ENCODE measurements at places on chromosomes 1 and 21.

DNA sequence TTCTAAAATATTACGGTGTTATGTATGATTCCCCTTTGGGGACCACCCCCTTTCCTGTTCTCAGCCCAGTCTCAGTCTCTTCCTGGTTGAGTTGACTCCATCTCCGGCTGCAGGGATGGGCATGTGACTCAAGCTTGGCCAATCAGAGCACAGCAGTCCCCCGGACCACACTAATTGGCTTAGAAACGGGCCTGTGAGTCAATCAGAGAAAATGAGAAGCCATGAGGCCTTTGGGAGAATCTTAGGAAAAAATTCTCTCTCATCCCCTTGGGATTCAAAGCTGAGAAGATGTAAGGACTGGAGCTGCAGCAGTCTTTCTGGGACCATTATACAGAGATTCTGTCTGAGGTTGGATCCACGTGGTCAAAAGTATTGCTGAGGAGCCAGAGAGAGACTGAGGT, 10.7 kb upstream of the FHAD1 start:
- no peak for DNase-seq

- DNase-seq = no peak
Observed at GRCh38 chr1:153985941-153986761, at the start of gene RAB13. TSS of gene RAB13 (minus strand) at chr1:153986339. CDS start at chr1:153986236, 103 bp downstream.

GRCh38 chr1:60668585-60668984, 413.8 kb upstream of the NFIA start:
- no peak for DNase-seq

- DNase-seq = no peak
Observed at GRCh38 chr1:58786927-58787245, 3.0 kb upstream of the JUN start.

DNA sequence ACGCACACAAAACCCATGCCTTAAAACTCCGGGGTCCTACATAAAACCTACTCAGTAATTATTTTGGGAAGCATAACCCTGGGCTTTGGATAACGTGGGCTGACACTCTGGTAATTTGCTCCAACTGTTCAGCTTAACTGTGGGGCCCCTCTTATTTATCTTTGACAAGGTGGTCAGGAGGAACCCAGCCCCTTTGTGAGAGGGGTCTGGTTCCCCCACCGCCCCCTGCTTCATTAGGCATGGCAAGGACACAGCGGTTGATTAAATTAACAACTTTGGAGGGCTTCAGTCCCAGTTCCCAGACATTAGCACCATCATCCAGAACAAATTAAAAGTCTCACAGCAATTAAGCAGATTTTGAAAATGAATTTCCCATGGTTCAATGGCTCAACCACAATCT, 14.7 kb downstream of the WLS start:
- DNase-seq = no peak

- no peak for DNase-seq
Observed at GRCh38 chr1:201217146-201217545, 26.5 kb downstream of the IGFN1 start.

DNA sequence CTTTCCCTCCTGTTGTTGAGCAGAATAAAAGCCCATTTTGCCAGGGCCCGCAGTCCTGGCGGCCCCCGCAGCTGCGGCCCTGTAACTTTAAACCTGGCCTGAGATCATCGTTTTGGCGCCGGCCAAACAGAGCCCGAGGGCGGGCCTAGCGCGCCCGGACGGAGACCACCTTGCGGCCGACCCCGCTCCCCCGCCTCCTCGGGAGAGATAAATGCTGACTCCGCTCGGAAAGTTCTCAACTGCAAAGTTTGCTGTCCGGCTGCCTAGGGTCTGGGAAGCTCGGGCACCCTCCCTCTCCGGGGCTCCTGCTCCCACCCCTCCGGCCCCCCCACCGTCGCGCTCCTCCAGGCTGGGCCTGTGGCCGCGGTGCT, at the start of gene PDPN:
PDPN (plus strand) TSS at position 238 of the 371 bp plus-strand sequence. CDS start 202 bp downstream, outside the sequence.
- DNase-seq = no peak

DNA sequence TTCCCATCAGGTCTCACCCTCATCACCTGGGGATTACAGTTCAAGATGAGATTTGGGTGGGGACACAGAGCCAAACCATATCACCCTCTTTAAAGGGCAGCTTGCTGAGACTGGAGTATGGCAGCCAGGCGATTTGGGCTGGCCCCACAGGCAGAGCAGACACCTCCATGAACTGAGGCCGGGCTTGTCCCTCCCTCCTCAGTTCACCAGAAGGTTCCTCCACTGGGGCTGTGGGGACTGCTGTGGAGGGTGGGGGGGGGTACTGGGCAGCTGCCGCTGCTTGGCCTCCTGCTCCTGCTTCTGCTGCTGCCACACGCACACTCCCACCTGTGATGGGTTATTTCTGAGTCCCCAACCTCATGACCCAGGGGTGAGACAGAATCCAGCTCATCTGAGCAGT, 53.9 kb upstream of the PDE9A start:
- DNase-seq = no peak

GRCh38 chr1:149986486-149987296, 23.8 kb downstream of the OTUD7B start:
- DNase-seq = no peak

GRCh38 chr1:240739754-240740153, 127.8 kb upstream of the GREM2 start:
- DNase-seq = no peak

- no peak for DNase-seq
Observed at GRCh38 chr21:27813750-27814149, 846.9 kb upstream of the ADAMTS5 start.

GRCh38 chr1:200139661-200140250, 112.2 kb downstream of the NR5A2 start:
- DNase-seq = no peak

- DNase-seq = no peak
Observed at GRCh38 chr1:189538271-189538670, 939.4 kb downstream of the BRINP3 start.

DNA sequence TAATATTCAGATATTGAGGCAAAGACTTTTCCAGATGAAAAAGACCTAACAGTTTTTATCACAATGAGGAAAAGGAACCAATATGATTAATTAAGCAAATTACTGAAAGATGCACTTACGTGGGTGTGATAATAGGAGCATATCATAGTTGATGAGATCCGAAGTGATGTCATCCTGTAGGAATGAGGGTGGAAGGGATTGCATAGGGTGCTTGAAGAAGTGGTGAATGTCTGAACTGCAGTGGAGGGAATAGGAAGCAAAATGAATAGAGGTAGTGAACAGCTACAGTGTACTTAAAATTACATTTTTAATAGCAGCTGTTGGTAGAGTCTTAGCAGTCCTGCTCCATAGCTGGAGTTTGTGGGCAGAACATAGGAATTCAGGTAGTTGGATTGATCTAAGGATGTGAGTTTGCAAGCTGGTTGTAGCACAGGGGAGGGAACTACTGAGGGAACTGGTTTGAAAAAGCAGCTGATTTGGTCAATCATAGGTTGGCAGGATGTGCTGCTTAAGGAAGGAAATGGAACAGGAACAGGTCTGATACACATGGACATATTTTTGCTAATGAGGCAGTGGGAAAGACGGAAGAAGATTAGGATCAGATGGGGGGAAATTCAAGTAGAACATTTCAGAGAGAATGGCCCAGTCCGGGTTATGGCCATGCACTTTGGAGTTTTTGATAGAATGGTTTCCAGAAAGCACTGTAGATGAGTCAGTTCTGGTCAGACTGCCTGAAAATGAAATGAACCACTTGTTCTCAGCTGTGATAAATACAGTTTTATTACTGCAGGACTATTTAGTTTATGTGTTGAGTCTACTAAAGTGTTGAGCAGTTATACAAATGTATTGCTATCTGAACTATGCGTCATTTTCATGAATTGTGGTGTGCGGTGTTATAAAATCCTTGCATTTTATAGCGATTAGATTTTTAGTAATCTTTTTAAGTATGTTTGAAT, 155.8 kb downstream of the RYR2 start:
- DNase-seq = no peak

- DNase-seq = no peak
Observed at GRCh38 chr1:94490556-94490955, 51.0 kb downstream of the F3 start.

DNA sequence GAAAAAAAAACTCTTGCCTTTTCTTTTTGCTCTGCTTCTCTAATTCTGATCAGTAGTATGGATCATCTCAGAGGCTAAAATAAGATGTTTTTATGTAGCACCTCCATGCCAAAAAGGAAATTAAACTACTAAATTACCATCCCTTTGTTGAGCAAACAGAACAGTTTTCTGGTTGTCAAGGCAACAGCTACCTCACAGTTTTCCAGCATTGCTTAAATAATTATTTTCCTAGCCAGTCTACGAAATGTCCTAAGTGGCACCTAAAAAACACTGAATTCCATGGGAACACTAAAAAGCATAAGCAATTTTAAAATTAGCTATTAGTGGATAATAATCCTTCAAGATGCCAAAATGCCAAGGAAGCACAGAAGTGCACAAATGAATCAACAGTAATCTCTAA, 61.7 kb downstream of the ARID4B start:
- no peak for DNase-seq

DNA sequence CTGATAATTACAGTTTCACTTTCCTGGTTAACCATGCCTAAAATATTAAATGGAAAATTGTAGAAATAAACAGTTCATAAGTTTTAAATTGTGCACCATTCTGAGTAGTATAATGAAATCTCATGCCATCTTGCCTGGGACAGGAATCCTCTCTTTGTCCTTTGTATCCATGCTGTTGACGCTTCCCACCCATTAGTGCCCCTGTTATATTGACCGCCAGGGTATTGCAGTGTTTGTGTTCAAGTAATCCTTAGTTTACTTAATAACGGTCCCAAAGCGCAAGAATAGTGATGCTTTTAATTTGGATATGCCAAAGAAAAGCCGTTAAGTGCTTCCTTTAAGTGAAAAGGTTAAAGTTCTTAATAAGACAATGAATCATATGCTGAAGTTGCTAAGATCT, 41.7 kb downstream of the RPRD2 start:
- no peak for DNase-seq

GRCh38 chr1:223223091-223223995, 80.3 kb upstream of the TLR5 start:
- DNase-seq = no peak

GRCh38 chr21:46416551-46416950, 42.1 kb upstream of the DIP2A start:
- DNase-seq = no peak

DNA sequence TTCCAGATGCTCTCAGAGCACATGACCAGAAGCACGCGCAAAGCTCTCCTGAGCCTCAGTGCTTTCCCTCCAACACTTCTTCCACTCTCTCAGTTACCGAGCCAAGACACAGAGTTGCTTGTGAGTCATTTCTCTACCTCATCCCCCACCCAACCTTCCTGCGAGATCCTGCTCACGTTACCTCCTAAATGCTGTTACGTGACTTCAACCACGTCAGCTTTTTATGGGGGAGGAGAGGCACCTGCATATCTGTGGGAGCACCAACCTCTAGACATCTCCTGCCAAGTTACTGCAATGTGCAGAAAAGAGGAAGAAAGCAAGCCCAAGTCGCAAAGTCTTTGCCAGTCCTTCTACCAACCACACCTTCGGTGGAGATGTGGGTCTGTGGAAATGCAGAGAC, 27.2 kb upstream of the ERG start:
- no peak for DNase-seq

GRCh38 chr1:223269006-223269405, 95.0 kb downstream of the SUSD4 start:
- no peak for DNase-seq

DNA sequence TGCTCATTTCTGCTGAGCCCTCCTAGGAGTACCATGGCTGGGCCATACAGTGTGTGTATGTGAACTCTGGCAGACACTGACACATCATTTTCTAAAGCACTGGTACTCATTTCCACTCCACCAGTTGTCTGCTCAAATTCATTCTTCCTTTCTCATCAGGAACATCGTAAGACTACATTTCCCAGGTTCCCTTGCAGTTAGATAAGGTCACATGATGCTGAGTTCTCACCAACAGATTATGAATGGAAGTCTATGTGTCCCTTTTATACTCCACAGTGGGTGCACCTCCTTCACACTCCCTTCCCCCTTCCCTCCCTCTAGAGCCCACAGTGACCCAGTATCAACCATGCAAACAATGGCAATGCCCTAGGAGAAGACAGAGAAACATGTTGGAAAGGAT, 38.3 kb upstream of the PAX7 start:
- no peak for DNase-seq

DNA sequence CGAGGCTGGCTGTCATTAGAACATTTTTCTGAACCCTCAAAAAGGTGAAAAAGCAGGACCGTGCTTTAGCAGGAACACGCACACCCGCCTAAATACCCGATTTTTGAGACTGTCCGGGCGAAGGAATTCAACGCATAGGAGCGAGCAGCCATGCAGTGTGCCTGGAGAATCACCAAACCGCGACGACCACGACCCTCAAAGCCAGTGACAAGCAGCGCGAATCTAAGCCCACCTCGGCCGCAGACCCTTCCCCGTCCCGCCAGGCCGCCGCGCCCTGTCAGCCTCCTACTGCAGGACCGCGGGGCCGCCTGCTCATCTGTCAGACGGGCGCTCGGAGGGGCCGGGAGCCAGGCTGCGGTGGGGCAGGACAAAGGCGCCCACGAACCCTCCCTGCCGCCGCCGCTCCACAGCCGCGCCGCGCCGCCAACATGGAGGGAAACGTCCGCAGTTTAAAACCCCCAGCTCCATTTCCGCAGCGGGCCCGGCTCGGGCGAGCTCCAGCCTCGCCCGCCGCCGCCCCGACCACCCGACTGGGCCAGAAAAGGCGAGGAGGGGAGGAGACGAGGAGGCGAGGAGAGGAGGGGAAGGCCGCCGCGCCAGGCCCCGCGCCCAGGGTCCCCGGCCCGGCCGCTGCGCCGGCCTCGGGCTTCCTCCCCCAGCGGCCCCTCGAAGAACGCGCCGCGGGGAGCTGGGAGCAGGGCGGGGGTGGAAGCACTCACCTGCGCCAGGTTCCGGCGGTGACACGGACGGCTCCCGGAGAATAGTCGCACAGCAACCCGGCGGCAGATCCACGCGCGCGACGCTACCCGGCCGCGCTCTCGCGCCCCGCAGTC, at the start of gene LBR:
LBR (minus strand) TSS at position 804 of the 833 bp plus-strand sequence. CDS start 3,963 bp downstream, outside the sequence.
- no peak for DNase-seq

DNA sequence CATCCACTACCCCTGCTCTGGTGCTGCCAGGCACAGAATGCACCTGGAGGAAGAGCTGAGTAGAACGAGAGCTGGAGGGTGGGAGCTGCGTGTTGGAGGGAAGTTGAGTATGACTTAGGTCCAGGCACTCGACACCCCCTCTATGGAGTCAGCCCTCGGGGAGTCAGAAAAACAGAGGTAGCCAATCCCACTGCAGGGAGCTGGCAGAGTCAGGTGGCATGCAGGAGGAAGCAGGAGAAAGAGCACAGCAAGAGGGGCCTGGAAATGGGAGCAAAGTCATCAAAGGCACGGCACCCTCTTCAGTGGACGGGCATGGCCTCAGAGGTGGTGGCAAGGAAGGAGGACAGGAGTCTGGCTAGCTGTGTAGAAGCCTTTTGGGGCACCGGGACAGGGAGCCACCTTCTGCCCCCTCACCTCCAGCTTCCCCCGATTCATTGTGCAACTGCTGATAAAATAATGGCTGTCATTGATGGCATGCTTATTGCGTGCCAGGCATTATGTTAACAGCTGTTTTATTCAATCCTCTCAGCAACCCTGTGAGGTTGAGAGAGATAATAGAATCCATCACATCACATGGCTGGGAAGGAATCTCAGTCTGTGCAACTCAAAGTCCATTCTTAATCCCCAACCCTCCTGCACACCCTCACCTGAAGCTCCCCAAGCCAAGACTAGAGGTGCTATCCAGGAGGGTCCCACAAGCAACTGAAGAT, 42.0 kb downstream of the C1orf198 start:
- DNase-seq = no peak

- peak; percentile 24 for DNase-seq
Observed at GRCh38 chr1:227889863-227890405, 57.8 kb downstream of the WNT9A start.
